ENCODE measurements at places on chromosomes 3 and 15. TPM values are rescaled to one million over a fixed set of nuclear protein-coding genes. Genes with fewer than 3 reads are reported as not detected.

- no peak for DNase-seq
Observed at GRCh38 chr15:74605795-74606150, 9.9 kb upstream of the CLK3 start.

Gene LMLN
- 24.5 TPM for total RNA-seq

- DNase-seq: no peak
Observed at GRCh38 chr15:101387574-101387973, 92.5 kb upstream of the SNRPA1 start.

DNA sequence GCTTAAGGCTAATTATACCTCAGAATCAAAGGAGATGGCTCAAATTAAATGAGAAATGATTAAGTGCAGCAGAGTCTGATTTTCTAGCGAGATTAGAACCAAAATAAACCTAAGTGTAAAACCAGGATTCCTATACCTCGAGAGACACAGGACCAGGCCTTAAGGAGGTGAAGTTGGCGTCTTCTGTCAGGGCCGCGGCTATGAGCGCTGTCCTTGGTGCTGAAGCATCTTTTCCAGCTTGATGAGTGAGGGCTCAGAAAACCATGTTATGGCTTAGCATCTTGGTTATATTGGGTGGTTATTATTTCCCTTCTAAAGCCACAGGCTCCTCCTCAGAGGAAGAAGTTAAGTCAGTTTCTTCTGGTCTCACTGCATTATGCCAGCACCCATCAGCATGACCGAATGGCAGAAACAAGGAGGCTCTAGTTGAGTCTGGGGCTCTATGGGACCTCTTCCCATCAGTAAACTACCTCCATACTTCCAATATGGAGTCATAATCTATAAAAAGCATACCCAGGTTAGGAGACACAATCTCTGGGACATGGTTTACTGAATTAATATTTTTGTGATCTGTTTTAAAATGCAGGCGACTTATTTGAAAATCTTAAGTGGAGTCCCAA is 120.1 kb upstream of the NMNAT3 start:
- no peak for DNase-seq

DNA sequence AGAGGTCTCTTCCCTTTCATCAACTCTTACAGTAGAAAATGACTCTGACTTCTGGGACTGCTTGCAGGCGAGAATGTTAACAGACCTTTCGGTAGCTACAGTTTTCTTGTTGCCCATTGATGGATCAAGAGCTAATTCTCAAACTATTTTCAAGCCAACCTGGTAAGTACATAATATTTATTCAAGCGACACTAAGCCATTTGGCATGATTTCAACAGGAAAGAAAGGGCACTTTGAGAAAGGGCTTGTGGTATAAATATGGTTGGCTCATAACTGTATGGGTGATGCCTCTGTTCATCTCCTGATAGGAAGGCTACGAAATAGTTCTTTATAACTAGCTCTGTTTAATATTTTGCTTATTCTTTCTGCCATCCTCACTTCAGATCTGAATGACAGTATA is 196.2 kb upstream of the CNTN4 start:
- DNase-seq: no peak

GRCh38 chr3:98982351-98982750 is 80.9 kb upstream of the DCBLD2 start:
- no peak for DNase-seq

DNA sequence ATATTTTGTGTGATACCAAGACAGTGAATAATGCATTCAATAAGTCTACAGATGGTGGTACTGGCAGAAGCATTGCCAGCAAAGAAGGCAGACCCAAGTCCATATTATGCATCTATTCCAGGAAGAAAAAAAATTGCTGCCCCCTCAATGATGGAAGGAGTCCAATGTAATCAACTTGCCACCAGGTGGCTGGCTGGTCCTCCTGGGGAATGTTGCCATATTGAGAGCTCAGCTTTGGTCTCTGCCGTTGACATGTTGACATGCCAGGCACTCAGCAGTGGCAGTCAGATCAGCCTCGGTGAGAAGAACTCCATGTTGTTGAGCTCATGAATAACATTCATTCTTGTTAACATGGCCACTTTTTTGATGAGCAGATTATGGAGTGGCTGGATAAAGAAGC is 298.5 kb downstream of the IGSF11 start:
- no peak for DNase-seq

DNA sequence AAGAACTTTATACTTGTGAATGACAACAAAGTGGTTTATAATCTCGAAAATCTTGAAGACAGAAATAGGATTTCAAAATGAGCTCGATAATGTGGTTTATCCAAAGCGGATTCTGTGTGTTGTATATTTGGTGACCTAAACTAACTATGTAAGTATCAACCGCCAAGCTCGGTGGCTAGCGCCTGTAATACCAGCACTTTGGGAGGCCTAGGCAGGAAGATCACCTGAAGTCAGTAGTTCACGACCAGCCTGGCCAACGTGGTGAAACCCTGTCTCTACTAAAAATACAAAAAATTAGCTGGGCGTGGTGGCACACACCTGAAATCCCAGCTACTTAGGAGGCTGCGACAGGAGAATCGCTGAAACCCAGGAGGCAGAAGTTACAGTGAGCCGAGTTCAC is 2.2 kb downstream of the ATP13A3 start:
- no peak for DNase-seq

GRCh38 chr3:69941037-69941436 is 58.5 kb upstream of the SAMMSON start:
- no peak for DNase-seq

DNA sequence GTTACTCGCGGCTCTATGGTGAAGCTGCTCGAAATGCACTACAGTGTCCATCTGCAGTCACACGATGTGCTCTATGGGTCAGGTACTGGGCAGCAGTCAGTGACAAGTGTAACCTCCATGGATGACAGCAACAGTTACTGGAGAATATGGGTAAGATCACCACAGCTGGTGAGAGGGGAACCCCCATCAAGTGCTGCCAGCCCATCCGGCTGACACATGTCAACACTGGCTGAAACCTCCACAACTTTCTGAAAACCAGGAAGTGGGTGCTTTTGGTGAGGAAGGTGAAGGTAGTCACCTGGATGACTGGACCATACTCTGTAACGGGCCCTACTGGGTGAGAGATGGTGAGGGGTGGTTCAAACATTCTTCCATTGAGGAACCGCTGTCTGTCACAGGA is 87.4 kb upstream of the C15orf39 start:
- DNase-seq: no peak

DNA sequence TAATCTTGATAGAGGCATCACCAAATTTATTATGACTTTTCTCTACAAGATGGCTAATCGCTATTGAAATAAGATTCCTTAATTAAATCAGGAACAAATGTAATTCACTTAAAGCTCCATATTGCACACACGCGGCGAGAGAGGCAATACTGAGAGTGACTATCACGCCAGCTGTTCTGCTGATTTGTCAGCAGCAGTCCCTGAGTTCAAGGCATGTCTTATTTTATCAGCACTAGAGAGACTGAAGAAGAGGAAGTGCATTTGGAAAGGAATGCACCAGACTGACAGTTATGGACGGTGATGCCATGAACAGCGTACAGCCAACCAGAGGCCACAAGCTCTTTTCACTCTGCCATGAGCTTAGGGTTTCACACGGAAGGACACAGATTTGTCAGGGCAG is 83.6 kb upstream of the SLCO3A1 start:
- no peak for DNase-seq

- no peak for DNase-seq
Observed at GRCh38 chr3:49529567-49529966, 24.7 kb upstream of the BSN start.

- no peak for DNase-seq
Observed at GRCh38 chr3:112643621-112644240, 2.8 kb upstream of the CCDC80 start.

Gene POC1A
- 3.2 TPM for total RNA-seq

DNA sequence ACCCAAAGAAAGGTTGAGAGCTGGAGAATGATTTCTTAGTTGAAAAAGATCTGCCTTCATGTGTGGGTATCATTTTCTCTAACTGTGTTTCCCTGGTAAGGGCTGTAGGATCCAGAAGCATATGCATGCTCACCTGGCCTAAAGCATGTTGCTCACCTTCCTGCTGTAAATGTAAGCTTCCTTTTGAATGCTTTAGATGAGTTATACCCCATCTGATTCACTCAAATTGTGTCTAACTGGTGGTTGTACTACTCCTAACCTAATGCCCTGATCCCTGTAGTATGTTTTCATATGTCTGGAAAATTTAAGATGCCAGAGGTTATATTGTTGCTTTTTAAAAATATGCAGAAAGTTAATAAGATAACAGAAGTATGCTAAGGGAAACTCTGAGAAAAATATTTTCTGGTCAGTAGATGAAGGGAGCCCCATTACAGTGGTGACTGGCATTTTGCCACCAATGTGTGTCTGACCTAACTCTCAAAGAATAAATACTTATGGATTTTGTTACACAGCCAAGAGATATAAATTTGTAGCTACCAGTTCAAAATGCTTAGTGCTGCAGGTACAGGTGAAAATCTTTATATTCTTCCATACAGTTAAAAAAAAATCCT is 7.7 kb downstream of the FILIP1L start:
- DNase-seq: no peak

DNA sequence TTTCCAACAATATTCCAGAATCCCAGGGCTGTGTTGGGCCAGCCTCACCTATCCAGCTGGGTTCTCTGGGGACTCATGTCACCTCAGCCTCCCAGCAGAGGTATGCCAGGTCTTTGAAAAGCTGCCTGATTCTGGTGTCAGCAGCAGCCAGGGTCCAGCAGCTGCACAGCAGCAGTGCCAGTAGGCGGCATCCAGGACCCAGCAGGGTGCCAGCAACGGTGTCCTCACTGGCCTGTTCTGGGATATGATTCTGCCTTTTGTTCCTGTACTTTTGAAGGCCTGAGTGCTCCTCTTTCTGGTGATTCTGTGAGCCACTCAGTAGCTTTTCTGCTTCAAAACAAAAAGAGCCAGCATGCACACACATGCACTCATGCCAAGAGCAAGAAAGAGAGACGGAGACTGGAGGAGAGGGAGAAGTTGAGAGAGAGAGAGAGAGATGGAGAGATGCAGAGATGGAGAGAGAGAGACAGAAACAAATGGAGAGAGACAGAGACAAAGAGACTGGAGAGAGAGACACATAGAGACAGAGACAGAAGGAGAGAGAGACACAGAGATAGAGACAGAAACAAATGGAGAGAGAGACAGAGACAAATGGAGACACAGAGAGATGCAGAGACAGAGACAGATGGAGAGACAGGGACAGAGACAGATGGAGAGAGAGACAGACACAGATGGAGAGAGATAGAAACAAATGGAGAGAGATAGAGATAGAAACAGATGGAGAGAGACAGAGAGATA is 205.7 kb downstream of the UACA start:
- no peak for DNase-seq

- no peak for DNase-seq
Observed at GRCh38 chr15:63283126-63283525, 5.7 kb downstream of the APH1B start.
